ENCODE measurements at places on chromosomes 1 and 21. TPM values are rescaled to one million over a fixed set of nuclear protein-coding genes. Genes with fewer than 3 reads are reported as not detected.

The RNPEP gene
- 42.4 TPM for total RNA-seq

The KCNJ9 gene
- not detected for total RNA-seq

The TADA1 gene
- 8.8 TPM for total RNA-seq

The FTCD gene
- 0.18 TPM for total RNA-seq

The TSACC gene
- not detected for total RNA-seq

The ZNF648 gene
- total RNA-seq, result not detected

The RIPK4 gene
- 10.0 TPM for total RNA-seq

The DISP1 gene
- 1.5 TPM for total RNA-seq

The PTAFR gene
- total RNA-seq, result 0.09 TPM

The CD5L gene
- not detected for total RNA-seq

The NPL gene
- 1.0 TPM for total RNA-seq

The LCE1B gene
- total RNA-seq, result not detected

The SUSD4 gene
- total RNA-seq, result under 0.01 TPM

The GJA9 gene
- total RNA-seq, result not detected

The AZIN2 gene
- 2.8 TPM for total RNA-seq

The GLIS1 gene
- 0.28 TPM for total RNA-seq

The OR2T8 gene
- not detected for total RNA-seq

The ANGPTL3 gene
- not detected for total RNA-seq

The SWT1 gene
- 4.0 TPM for total RNA-seq
